ENCODE measurements at places on chromosomes 3 and 15. TPM values are rescaled to one million over a fixed set of nuclear protein-coding genes. Genes with fewer than 3 reads are reported as not detected.

Gene IL17RB
- not detected for total RNA-seq

Gene P2RY14
- total RNA-seq, result 0.14 TPM

Gene SYNPR
- not detected for total RNA-seq

Gene ROBO1
- 141 TPM for total RNA-seq

Gene RTP4
- 1.4 TPM for total RNA-seq

Gene AMT
- total RNA-seq, result 0.29 TPM

Gene CEP63
- 12.3 TPM for total RNA-seq

Gene AQP9
- under 0.01 TPM for total RNA-seq

Gene CACNA1D
- total RNA-seq, result under 0.01 TPM

Gene CIDEC
- total RNA-seq, result not detected

Gene NR1I2
- total RNA-seq, result under 0.01 TPM

Gene HEG1
- 93.2 TPM for total RNA-seq

Gene AP3B2
- 1.8 TPM for total RNA-seq

Gene CLDN1
- 16.6 TPM for total RNA-seq

Gene SEMA7A
- total RNA-seq, result 132 TPM

Gene WWTR1
- total RNA-seq, result 41.1 TPM

Gene ERICH6
- 0.14 TPM for total RNA-seq

Gene GOLGA6L1
- total RNA-seq, result not detected

Gene ARNT2
- 8.6 TPM for total RNA-seq

Gene PIGX
- total RNA-seq, result 15.5 TPM

Gene APH1B
- total RNA-seq, result 11.6 TPM

Gene ANAPC13
- 67.2 TPM for total RNA-seq

Gene CEP19
- 1.6 TPM for total RNA-seq

Gene ACOX2
- total RNA-seq, result 4.2 TPM

Gene SHC4
- 4.0 TPM for total RNA-seq

Gene GOLGA8H
- 0.22 TPM for total RNA-seq

All from placental pericyte (primary cell).